ENCODE measurements at places on chromosomes 13 and 19. TPM values are rescaled to one million over a fixed set of nuclear protein-coding genes. Genes with fewer than 3 reads are reported as not detected.

TUBA3C gene
- total RNA-seq, result not detected

ZNF577 gene
- total RNA-seq, result 36.3 TPM

DNA sequence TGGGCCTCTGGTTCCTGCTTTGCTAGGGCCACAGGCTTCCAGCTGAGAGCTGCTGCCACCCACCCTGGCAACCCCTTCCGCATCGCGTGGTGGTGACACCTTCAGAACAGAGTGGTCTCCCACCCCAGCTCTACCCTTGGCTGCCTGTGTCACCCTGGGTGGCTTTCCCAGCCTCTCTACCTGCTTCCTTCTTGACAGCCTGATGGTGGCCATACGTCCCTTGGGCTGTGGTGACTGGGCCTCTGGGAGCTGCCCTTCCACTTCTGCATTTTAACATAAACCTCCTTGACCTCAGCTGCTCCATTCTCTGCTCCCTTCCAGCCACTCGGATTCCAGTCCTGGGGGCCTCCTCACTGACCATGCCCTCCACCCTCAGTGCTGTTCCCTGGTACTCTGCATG lies 17.0 kb downstream of the PAK4 start:
- DNase-seq, result no peak

DNA sequence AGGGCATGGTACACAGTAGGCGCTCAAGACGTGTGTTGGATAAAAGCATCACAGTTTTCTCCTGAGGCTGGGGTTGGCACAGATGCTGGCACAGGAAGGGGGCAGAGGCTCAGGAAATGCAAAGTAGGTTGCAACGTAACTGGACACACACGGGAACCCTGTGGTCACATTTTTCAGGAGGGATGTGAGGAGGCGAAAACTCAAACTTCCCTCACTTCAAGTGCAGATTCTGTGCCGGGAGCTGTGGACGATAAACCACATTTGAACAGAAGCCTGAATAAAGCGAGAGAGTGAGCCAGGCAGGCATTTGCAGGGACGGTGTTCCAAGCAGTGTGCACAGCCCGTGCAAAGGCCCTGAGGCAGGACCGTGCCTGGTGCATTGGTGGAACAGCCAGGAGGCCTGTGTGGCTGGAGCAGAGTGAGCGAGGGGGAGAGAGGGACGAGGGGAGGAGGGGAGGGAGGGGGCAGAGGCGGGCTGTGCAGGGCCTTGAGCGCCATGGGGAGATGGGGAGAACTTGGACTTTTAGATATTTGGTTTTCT lies 40.3 kb downstream of the NFIC start:
- no peak for DNase-seq

DNA sequence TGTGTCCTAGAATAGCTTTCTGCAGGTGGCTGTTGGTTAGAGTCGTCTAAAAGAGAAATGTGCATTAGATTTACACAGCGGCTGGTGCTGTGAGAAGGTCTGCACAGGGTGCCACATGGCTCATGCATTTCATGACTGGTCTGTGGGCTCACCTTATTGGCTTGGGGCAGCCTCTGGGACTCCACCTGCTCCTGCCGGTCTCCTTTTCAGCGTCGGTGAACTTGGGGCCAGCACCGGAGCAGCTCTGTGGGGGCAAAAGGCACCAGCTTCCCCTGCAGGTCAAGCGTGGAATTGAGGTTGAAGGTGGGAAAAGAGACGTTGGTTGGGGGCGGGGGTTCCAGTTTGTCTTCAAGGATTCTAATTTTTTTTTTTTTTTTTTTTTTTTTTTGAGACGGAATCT lies 3.1 kb upstream of the PNMA8C start:
- DNase-seq, result no peak

- DNase-seq, result no peak
These were observed 4.8 kb downstream of the DHPS start for GRCh38 chr19:12676928-12677327.

- DNase-seq, result no peak
These were observed 350.5 kb downstream of the KCNRG start for GRCh38 chr13:50365408-50366391.

MUC16 gene
- total RNA-seq, result not detected

PEAK3 gene
- total RNA-seq, result not detected

MICU2 gene
- 67.5 TPM for total RNA-seq

INSR gene
- total RNA-seq, result 51.6 TPM

GRCh38 chr13:99610702-99611289 lies 109.5 kb downstream of the TM9SF2 start:
- no peak for DNase-seq

- no peak for DNase-seq
These were observed 1.4 kb upstream of the C2CD4C start for GRCh38 chr19:410243-410781.

- DNase-seq, result no peak
These were observed 1306.0 kb upstream of the SLC10A2 start for GRCh38 chr13:104372095-104372655.

KLK3 gene
- not detected for total RNA-seq

GRCh38 chr13:32589471-32589870 lies 3.2 kb downstream of the PDS5B start:
- DNase-seq, result no peak

NLRP4 gene
- total RNA-seq, result not detected

A1BG gene
- 2.0 TPM for total RNA-seq

DNA sequence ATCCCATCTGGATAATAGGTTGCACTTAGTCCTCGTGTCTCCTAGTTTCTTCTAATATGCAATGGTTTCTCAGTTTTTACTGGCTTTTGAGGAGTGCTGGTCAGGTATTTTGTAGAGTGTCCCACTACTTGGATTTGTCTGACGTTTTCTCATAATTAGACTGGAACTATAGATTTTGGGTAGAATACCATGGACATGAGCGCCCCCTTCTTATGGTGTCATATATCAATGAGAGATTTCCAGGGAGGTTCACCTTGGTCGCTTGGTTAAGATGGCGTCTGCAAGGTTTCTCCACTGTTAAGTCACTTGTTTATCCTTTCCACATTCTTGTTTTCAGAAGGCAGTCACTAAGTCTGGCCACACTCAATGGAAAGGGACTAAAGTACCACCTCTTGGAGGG lies 6.7 kb downstream of the SOHLH2 start:
- no peak for DNase-seq
